ENCODE measurements at places on chromosomes 16 and 17.
A peak's percentile ranks its signal among the peaks of the same experiment; 100 is the strongest.

DNA sequence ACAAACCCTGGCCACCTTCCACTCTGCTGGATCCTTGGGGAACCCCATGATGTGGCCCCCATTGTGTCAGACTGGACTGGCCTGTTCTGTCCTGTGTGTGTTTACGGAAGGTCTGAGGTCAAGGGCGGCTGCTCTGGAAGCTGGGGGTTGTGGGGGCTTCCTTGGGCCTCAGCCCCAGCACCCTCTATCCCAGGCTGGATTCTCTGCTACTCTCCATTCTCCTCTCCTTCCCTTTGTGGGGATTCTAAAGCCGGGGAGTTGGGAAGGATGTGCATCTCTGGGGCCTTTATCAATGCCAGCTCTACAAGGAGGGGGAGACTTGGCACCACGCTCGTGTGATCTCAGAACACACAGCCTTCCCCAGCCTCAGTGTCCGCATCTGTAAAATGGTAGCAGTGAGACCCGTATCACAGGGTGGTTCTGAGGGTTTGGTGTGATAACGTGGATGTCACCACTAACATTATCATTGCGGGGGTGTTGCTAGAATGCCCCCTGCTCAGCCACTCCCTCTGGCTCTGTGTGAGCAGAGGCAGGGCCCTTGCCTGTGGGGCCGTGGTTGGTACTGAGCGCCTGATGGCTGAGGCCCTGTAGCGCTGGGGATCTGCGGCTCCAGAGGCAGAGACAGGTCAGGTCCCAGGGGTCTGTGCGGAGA, 18.1 kb downstream of the ADGRG1 start:
- no peak for DNase-seq

DNA sequence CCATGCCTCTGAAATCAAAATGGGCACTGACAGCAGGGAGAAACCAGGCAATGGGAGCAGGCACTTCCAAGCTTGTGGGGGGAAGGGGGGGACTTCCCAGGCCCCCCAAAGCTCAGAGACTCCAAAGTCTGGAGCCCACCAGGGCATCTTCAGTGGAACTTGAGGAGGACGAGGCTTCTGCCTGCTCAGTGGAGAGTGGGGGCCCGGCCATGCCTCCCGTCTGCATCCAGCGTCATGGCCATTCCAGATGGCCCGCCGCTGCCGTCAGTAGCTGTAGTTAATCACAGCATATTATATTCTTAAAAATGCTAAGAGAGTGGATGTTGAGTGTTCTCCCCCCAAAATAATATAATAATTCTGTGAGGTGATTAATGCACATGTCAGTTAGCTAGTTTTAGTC, 315.2 kb downstream of the KCNJ2 start:
- DNase-seq: no peak

DNA sequence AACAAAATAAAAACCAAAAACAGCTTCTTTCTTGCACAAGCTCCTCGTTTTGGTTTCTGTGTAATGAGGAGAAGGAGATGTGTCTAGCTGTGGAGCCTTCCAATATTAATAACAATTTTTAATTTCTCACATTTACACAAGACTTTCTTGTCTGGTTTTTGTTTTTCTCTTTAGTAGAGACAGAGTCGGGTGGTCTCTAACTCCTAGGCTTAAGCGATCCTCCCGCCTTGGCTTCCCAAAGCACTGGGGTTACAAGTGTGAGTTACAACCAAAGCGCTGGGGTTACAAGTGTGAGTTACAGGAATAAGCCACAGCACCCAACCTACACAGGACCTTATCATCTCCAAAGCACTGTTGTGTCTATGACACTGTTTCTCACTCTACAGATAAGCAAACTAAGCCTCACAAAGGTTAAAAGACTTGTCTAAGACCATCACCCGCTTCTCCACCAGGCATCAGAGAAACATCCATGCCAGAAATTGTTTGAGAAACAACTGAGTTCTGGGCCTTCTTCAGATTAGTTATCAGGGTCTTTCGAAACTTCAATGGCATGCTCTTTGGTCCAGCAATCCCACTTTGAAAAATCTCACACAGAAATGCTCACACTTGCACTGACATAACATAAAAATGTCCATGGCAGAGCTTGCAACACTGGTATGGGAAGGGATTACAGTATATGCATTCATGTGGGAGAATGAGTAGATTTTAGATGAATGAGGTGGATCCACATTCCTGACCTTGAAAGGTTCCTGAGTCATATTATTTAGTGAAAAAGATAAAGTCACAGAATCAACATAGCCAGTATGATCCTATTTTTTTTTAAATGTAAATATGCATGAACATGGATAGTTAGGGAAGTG, 3.9 kb downstream of the ABAT start:
- DNase-seq: peak; percentile 29

GRCh38 chr17:8830141-8830540, 31.0 kb upstream of the MFSD6L start:
- DNase-seq: peak; percentile 5

DNA sequence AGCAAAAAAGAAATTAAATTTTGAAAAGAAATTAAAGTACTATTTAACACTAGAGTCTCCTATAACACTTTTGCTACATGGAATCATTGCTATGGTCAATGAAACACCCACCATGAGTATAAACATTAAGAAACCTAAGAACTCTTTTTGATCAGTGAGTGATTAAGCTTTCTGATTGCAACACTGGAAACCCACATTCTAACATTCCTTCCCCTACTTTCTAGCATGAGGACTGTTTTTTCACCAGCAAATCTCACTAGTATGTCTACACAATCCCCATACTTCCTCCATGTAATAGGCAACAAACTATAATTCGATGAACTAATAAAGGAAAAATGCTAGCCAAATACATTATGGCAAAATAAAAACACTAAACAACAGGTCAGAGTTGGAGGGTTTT, 54.7 kb downstream of the SKAP1 start:
- peak; percentile 15 for DNase-seq

DNA sequence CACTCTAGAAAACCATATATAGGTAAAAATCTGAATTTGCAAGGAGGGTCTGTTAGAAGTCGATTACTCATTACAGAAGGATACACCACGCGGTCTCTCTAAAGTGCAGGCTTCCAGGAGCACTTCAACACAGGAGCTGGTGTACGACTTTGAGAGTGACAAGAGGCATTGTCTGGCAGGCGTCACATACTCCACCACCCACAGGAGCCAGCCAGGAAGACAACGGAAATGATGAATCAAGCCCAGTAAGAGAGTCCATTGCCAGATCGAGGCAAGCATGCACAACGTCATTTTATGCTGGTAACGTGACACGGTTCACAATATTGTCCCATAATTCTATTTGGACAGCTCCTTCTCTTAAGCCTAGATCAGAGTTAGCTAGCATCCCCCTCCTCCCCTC, 15.0 kb upstream of the CACNG4 start:
- DNase-seq: peak; percentile 68

GRCh38 chr17:55466671-55467070, 44.6 kb downstream of the SMIM36 start:
- no peak for DNase-seq

GRCh38 chr16:61471737-61472136, 564.5 kb downstream of the CDH8 start:
- no peak for DNase-seq

DNA sequence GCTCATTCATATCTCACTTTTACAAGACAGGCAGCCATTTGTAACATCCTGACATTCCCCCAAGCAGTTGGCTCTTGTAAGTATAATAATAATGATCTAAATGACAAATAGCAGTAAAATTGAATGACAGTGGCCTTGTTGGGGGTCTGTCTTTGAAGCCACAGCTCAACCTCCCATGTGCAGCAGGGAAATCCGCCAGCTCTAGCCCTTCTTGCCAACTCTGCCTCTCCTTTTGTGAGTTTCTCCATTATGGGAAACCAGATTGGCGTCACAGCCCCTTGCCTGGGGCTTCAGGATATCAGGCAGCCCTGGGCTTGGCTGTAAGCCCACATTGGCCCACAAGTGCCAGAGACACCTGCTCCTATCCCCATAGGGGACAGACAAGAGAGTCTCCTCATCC, 70.4 kb upstream of the CACNG5 start:
- DNase-seq: no peak

DNA sequence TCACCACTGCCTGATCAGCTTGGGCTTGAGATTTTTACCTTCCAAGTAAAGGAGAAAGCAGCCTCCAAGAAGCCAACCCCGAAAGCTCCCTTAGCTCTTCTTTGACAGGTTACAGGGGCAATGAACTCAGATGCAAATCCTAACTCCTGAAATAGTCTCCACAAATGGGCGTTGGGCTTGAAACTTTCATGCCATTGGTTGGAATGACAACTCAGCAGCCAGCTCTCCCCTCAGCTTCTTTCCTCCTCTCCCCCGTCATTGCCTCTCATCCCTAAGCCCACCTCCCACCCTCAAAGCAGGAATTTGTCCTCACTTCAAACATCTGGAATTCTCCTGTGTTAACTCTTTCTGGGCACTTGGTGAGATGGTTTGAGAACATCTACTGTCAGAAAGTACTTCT, at the start of gene TAT:
TAT (minus strand) TSS at position 122 of the 400 bp plus-strand sequence. CDS start 677 bp downstream, outside the sequence.
- DNase-seq: no peak
